Activated CD4-positive, alpha-beta memory T cell treated with anti-CD3 and anti-CD28 coated beads, Interleukin-2, amount 10 ng/mL, durations not matched to agents 7 days and 5 days (primary cell): ENCODE measurements at places on chromosomes 5 and 9. TPM values are rescaled to one million over a fixed set of nuclear protein-coding genes. Genes with fewer than 3 reads are reported as not detected.

- DNase-seq = no peak
Measured at GRCh38 chr5:6718718-6719117, 5.5 kb downstream of the TENT4A start.

GRCh38 chr5:134086943-134087305 lies 27.6 kb upstream of the TCF7 start:
- peak; percentile 46 for DNase-seq

Gene GABRA6
- not detected for total RNA-seq

Gene ASPN
- not detected for total RNA-seq

Gene FBXW5
- 118 TPM for total RNA-seq

DNA sequence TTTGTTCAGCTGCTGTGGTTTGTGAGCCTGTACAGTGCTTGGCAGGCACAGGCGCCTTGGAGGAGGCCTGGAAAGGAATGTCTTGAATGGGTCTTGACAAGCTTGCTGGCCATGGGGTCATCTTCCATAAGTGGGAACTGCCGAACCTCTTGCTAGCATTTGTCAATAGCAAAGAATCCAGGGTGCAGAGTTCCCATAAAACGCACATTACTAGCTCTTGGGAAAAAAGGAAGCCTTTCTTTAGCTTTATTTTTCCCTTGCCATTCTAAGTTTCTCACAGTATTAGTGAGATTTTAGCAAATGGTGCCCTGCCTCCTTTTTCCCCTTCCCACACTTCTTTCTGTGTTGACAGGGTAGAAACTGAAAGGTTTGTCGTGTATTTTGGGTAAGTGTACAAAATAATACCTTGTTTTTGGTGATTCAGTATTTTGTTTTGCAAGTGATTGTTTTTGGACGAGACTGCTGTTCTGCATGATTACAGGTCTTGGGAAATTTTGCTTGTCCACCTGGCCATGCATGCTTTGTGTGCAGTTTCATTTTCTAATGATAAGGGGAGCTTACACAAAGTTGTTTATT lies 82.0 kb downstream of the ADGRV1 start:
- DNase-seq = no peak

DNA sequence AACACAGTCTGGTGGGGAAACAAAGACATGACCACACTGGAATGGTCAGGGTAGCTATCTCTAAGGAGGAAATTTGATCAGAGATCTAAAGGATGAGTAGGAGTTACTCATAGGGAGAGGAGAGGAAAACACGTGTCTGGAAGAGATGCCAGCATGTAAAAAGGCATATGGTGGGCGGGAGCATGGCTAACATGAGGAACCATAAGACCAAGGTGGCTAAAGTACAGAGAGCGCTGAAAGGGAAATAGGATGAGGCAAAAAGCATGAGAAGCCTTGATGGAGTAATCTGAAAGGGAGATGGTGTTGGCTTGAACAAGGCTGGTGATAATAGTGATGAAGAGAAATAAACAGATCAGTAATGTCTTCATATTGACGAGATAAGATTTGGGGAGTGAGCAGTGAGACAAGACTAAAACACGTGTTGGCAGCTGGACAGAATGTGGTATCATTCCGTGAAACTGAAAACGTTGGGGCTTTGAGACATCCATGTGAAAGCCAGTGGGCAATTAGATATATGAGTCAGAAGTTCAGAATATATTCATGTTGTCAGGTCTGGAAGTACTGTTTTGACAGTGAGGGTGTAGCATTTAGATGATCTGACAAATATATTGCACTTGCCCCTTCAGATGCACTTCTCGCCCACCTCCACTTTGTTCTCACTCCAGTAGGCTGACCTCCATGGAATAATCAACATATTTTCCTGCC lies 209.1 kb upstream of the KCNN2 start:
- DNase-seq = no peak

DNA sequence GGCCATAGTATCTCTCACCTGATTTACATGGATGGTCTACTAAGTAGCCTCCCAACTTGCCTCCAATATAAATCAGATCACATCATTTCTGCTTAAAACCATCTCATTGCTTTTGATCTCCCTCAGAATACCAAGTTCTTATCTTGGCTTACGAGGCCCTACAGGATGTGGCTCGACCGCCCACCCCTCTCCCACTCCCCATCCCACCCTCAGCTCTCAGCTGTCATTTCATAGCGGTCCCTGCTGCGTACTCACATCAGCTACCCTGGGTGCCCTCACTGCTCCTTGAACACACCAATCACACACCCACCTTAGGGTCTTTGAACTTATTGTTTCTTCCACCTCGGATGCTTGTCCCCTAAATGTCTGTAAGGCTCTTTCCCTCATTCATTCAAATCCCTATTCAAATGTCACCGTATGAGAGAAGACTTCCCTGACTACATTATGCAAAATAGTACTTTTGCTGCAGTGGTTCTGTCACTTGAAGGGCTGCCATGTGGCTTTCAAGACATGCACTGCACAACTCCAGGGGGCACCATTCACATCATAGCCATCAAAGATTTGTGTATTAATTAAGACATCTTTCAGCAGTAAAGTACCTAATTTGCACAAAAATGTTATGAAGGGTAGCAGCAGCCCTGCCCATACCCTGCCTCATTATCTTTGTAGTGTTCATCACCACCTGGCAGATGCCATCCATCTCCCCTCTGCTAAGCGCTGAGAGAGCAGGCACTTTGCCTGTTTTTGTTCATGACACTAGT lies 171.1 kb downstream of the ENC1 start:
- DNase-seq = no peak

- no peak for DNase-seq
Measured at GRCh38 chr9:125372441-125373226, 111.0 kb downstream of the GAPVD1 start.

Gene PTPN3
- 0.35 TPM for total RNA-seq
